Epithelial cell of proximal tubule (primary cell): ENCODE measurements at places on chromosomes 12 and 14. TPM values are rescaled to one million over a fixed set of nuclear protein-coding genes. Genes with fewer than 3 reads are reported as not detected.

- DNase-seq = peak; percentile 31
Observed at GRCh38 chr12:85872497-85873091, 1.5 kb upstream of the NTS start.

DNA sequence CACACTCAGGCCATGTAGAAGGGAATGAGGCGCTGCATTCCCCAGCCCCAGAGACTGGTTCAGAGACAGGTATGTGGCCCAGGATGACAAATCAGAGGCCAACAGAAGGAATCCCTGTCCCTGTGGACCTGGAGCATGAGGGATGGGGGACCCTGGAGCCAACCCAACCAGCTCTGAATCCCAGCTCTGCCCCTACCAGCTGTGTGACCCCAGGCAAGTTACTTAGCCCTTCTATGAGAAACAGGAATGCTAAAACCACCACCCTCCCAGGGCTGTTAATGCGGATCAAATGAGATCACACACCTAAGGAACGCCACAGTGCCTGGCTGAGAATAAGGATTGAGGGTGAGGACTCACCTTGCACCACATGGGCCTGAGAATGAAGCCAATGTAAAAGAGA is 15.6 kb downstream of the ITPK1 start:
- DNase-seq = no peak

- DNase-seq = no peak
Observed at GRCh38 chr12:46553266-46553665, 180.7 kb upstream of the SLC38A2 start.

The FOXG1 gene
- total RNA-seq = 0.06 and 0.14 TPM in 2 replicates

DNA sequence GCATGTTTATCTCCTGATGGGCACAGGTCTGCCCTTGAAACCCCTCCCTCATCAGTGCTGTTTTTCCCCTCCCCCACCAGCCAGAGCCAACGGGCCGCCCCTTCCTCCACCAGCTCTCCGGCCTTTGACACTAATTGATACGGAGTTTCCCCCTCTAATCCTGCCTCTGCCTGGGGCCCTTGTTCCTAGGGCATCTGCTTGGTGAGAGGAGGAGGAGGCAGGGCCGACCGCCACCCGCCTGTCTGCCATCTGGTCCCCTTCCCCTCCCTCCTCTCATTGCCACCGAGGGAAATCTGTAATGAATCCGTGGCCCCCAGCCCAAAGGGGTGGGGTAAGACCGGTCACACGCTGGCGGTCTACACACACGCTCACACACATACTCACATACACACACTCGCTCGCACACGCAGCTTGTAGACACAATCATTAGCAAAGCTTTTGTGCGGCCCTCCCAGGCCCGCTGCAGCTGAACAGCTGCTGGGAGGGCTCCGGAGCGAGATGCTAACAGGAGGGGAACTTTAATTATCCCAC is 27.4 kb downstream of the SRRM4 start:
- DNase-seq = no peak

The VEZT gene
- 69.1 and 99.4 TPM in 2 replicates for total RNA-seq

GRCh38 chr12:117522559-117522958 is 161.1 kb upstream of the NOS1 start:
- no peak for DNase-seq

DNA sequence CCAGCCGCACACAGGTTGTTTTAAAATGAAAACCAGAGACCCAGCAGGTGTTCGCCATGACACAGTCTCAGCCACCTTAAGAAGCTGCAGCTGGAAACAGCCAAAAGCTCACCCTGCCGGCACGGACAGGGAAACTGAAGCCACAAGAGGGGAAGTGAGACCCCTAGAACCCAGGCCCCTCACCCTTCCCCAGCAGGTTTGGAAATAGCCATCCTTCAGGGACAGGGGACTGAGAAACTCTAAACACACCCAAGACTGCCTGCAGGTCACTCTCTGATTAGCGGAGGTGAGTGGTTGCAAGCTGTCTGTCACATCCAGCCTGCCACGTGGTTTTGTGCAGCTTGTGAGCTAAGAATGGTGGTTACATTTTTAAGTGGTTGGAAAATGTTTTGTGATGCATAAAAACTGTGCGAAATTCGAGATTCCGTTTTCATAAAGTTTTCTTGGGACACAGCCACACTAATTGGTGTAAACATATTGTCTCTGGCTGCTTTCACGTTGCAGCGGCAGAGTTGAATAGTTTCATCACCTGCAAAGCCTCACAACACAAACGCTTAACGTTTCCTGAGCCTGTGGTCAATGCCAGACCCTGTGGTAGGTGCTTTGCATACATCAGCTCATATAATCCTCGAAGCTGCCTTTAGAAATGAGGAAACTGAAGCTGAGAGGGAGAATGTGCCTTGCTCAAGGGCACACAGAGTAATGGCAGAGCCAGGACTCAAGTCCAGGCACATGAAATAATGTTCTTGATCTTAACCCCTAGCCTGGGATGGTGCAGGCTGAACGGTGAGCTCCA is 1.7 kb upstream of the SELPLG start:
- DNase-seq = no peak

GRCh38 chr14:102514987-102515733 is 5.6 kb upstream of the ANKRD9 start:
- no peak for DNase-seq

The BEGAIN gene
- 0.51 and 1.4 TPM in 2 replicates for total RNA-seq

DNA sequence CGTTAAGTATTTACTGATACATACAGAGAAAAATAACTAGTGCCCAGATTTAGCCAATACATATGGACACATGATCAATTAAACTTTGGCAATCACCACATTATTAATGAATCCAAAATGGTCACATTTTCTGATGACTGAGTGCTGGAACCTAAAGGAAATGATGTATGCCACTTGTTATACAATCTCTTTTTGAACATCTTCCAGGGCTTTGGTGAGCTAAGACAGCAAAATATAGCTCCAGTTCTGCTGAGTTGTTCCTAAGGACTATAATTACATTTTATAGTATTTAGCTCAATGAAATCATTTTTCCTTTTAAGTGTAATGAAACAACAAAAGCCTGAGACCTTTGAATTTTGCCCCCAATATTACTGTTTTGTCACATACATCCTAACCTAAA is 329.1 kb upstream of the ATP2B1 start:
- DNase-seq = no peak

DNA sequence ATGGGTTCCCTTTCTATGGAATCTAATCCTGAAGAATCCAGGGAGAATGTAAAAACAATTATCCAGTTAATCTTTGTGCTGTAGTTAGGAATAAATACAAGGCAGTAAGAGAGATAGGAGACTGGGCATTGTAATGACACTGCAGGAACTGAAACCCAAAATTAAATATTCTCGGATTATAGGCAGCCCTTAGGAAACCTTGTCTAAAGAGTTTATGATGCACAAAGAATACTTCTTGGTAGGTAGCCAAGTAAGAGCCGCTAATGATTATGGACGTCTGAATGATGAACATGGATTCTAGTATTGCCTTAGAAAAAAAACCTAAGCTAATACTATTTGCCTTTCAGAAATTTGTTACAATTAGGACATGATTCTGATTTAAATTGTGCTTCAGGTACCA is 165.4 kb upstream of the LRIG3 start:
- no peak for DNase-seq

DNA sequence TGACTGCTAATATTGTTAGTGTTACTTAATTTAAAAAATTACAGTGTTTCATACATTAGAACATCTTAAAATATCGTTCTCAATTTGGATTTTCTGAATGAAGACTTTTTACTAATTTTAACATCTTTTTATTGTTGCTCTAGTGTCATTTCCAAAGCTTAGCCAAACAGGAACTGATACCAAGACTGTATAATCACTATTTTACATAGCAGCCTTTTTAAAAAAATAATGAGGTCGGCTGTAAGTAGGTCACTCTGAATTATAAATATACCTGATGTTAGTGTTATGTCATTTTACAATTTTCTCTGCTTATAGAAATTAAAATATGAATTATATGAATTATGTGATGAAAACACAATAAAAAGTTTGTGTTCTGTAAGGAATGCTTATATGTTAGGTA is 321.5 kb downstream of the TMEM117 start:
- DNase-seq = no peak
